ENCODE measurements at places on chromosomes 3 and 15.

GRCh38 chr15:39999538-40000200 is 39.3 kb downstream of the SRP14 start:
- DNase-seq, result no peak

DNA sequence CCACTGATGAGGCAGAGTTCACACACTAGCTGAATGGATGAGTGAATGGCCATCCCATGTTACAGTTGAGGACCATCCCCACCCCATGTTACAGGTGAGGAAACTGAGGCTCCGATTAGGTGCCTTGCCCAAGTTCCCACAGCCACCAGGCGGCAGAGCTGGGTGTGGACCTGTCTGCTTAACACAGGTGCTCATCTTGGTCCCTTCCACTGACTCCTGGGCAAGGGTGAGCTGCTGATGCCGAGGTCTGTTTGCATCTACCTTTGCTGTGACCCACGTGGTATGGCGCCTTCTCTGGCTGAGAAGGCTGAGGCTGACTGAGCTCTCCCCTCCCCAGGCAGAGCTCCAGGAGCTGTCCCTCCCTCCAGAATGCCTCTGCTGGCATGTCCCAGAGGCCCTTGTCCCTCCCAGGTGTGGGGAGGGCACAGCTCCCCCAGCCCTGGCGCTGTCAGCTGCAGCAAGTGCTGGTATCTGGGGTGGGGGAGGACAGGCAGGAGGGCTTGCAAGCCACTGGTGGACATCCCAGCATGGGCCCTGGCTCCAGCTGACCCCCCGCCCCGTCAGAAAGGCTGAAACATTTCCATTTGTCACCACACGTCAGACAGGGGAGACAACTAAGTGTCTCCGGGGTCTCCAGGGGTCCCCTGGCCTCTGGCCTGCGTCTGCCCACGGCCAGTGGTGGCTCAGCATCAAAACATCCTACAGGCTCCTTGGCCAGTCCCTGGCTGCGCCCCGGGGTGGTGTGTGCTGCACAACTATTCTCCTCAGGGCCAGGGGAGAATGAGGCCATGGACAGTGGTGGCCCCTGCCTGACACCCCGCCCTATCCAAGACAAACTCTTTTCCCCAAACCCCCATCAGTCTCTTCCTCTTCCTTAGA is 105.4 kb downstream of the ADCY5 start:
- DNase-seq, result no peak

DNA sequence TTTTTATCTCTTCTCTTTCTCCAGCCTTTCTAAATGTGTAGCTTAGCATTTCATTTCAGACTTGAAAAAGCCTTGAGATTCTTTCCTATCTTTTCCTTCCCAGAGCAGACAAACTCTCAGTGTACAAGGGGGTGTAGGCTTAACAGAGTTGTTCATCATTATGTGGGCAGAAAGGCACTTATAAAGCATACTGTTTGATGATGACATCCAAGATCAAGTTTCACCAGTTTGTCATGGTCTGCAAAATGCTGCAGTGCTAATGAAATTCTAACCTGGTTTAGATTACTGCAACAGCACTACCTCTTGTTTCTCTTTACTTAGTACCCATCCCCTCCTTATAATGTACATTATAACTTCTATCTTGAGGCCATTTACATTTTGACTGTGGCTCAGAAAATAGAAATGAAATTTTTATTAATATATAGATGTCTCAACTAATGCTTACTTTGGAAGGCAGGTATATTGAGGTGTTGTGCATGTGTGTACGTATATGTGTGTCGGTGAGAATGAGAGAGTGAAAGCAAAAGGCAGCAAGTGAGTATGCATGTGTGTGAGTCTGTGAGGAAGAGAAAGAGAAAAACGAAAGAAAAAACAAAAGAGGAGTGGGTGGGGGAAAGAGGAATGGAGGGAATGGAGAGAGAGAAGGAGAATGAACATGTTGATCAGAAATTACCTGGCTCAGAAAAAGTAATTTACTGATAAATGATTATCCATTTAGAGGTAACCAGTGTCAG is 1043.6 kb downstream of the TUSC7 start:
- no peak for DNase-seq

- no peak for DNase-seq
Observed at GRCh38 chr3:69411346-69411745, 25.5 kb upstream of the FRMD4B start.

DNA sequence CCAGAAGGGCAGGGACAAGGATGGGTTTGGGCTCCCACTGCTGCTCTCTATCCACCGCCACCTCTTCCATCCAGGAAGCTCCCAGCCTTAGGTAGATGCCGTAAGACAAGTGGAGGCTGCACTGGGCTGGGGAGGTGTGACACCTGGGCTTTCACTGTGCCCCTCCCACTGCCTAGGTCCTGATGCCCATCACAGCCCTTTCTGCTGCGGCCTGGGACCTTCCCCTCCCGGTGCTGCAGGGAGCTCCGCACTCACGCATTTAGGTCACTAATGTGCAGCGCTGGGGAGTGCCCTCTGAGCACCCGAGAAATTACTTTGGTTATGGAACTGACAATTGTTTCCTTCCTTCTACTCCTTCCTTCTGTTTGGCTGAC is 850 bp downstream of the LTF start:
- no peak for DNase-seq

DNA sequence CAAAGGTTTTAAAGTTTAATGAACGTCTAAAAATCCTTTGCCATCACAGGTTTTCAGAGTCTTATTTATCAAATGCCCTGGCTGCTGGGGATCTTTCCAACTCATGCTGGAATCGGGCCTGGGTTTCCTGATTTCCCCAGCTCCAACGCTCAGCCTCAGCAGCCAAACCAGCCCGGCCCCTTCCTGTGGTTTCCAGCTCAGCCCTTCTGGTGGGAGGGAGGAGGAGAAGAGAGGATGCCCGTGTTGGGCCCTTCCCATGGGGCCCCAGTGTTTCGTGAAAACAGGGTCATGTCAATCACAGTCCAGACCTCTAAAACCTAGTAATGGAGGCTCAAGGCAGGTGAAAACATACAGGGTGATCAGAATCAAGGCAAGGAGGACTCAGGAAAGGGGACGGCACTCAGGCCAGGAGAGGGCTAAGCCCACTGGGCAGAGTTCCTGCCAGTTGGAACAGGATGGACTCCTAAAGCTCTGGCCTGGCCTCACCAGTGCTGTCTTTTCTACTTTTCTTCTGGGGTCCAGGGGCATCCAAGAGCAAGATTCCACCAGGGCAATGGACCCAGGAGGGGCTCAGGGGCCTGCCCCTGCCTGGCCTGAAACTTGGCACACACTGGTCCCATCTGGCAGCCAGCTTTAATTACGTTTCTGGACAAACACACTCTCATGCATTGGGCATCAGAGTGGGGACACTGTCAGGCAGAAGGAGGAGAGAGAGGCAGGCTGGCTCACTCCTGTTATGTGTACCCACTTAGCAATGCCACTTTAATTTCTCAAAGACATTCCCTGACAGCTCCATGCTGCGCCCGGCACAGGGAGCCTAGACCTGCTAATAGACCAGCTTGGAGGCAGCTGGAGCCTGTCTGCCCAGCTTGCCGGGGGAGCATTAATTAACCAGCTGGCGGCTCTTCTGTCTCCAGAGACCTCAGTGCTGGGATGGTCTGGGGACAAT is 194.6 kb downstream of the FAM43A start:
- no peak for DNase-seq

DNA sequence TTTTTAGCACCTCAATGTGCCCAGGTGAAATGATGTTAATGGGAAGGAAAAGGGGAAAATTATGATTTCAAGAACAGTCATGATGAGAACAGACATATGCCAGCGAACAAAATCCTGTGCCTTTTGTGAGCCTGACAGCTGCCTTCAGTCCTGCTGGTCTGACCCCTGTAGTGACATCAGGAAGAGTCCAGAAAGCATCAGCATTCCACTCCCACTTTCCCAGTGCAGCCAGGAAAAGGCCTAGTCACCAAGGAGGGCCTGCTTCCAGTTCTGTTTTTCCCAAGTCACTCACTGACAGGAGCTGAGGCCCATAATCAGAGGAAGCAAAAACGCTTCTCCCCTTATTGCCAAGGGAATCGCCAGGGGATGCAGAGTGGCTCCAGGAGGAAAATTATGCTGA is 218.4 kb downstream of the ABHD5 start:
- no peak for DNase-seq
